H7 (cell line): ENCODE measurements at places on chromosomes 12 and 14.
A peak's percentile ranks its signal among the peaks of the same experiment; 100 is the strongest.

- no peak for DNase-seq
Observed at GRCh38 chr14:57254884-57255283, 13.8 kb downstream of the EXOC5 start.

DNA sequence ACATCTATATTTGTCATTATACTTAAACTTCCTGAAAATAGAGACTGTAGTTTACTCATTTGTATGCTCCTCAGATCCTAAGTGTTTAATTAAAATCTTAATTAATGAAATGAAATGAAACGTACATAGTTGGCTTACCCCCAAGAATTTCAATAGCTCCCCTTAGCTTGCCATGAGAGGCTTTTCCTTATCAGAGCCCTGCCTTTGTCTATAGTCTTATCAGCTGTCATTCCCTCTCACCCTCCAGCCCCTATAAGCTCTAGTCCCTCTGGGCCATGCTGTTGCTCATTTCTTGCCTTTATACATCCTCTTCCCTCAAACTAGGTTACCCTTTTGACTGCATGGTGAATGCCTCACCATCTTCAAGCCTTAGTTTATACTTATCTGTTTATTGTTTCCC is 1.1 kb upstream of the RTRAF start:
- DNase-seq = no peak

GRCh38 chr12:93167841-93168492 is 209.8 kb upstream of the NUDT4 start:
- DNase-seq = peak; percentile 25

GRCh38 chr12:47730341-47730744 is 5.1 kb upstream of the ENDOU start:
- no peak for DNase-seq

DNA sequence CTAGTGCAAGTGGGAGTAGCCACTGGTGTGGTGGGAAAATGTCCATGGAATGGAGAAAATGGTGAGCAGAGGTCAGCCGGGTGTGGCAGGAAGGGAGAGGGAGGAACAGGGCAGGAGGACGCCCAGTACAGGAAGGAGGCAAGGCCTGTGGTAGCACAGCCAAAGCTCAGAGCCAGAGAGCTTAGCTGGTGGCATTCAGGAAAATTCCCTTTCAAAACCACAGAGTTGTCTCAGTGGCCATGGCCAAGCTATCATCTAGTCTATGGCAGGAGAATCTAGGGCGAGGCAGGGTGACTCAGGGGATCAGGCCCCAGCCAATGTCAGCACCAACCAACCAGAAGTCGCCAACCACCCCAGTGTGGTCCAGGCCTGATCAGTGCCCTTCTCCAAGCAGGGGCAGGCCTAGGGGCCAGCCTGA is 67.7 kb upstream of the DDX11 start:
- DNase-seq = no peak

GRCh38 chr12:38662829-38663228 is 242.6 kb downstream of the CPNE8 start:
- DNase-seq = no peak

- peak; percentile 52 for DNase-seq
Observed at GRCh38 chr12:108175310-108175709, 46.2 kb downstream of the WSCD2 start.

DNA sequence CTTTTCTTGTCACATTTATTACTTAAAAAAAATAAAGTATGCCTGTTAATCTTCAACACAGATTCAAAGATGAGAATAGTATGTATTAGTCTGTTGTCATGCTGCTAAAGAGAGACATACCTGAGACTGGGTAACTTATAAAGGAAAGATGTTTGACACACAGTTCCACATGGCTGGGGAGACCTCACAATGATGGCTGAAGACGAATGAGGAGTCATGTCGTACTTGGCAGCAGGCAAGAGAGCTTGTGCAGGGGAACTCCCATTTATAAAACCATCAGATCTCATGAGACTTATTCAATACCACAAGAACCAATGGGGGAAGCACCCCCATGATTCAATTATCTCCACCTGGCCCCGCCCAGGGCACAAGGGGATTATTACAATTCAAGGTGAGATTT is 335.9 kb upstream of the GARIN2 start:
- DNase-seq = no peak

DNA sequence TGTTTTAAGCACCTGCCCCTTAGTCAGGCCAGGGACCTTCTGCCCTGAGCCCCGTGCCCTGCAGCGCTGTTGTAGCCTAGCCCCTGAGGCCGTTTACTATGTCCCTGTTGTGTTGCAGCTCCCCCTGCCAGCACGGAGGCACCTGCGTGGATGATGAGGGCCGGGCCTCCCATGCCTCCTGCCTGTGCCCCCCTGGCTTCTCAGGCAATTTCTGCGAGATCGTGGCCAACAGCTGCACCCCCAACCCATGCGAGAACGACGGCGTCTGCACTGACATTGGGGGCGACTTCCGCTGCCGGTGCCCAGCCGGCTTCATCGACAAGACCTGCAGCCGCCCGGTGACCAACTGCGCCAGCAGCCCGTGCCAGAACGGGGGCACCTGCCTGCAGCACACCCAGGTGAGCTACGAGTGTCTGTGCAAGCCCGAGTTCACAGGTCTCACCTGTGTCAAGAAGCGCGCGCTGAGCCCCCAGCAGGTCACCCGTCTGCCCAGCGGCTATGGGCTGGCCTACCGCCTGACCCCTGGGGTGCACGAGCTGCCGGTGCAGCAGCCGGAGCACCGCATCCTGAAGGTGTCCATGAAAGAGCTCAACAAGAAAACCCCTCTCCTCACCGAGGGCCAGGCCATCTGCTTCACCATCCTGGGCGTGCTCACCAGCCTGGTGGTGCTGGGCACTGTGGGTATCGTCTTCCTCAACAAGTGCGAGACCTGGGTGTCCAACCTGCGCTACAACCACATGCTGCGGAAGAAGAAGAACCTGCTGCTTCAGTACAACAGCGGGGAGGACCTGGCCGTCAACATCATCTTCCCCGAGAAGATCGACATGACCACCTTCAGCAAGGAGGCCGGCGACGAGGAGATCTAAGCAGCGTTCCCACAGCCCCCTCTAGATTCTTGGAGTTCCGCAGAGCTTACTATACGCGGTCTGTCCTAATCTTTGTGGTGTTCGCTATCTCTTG is 7.6 kb downstream of the DLK1 start:
- DNase-seq = peak; percentile 65

- no peak for DNase-seq
Observed at GRCh38 chr14:106619606-106620005, 1093.2 kb downstream of the TMEM121 start.

DNA sequence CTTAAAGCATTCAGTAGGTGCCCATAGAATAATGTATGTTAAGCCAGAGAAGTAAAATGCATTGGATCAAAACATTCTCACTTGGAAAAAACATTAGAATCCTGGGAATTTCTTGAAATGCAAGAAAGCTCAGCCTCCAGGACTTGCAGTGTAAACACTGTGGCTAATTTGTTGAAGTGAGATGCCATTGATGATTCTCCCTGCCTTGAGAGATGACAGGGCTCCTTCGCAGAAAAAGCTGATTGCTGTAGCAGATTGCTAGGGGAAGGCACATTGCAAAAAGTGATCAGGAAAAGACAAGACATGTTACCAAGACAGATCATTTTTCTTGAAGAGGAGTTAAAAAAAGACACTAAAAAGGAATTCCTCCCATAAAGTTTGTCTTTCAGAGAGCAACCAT is 204.2 kb upstream of the HMGA2 start:
- no peak for DNase-seq

DNA sequence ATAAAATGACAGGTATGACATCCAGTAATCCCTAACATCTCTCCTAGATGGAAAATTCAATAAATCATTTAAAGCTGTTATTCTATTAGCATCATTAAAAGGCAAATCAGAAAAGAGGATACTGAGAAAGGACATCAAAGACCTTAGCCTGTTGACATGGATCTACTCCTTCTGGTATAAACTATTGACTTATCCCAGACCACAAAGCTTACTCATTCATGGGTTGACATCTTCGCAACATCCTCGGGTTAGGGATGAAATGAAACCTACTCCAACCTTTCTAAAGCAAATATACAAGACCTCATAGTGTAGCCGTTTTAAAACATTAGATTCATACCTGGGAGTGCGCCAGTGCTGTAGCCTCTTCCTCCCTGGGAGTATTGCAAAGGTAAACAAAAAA is 191.5 kb upstream of the BTG1 start:
- DNase-seq = no peak

DNA sequence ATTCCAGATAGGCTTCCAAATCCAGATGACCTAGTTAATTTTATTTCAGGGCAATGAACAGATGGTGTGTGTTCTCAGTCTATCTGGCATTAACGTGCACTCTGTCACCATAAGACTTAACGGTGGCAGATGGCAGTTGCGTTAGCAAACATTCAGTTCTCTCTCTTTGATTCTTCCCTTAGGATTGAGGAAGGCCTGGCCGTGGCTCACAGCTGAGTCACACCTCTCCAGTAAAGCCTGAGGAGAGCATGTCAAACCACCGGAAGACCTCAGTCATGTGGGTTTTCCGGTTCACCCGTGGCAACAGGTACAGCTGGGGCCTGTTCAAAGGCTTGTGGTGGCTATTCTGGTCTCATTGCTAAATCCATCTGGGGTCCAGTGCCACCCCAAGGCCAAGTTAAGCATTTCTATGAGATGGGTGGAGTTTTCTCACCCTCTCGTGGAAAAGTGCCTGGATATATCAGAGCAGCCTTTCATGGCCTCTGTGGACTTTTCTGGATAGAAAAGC is 545.1 kb upstream of the ATP2B1 start:
- peak; percentile 4 for DNase-seq

DNA sequence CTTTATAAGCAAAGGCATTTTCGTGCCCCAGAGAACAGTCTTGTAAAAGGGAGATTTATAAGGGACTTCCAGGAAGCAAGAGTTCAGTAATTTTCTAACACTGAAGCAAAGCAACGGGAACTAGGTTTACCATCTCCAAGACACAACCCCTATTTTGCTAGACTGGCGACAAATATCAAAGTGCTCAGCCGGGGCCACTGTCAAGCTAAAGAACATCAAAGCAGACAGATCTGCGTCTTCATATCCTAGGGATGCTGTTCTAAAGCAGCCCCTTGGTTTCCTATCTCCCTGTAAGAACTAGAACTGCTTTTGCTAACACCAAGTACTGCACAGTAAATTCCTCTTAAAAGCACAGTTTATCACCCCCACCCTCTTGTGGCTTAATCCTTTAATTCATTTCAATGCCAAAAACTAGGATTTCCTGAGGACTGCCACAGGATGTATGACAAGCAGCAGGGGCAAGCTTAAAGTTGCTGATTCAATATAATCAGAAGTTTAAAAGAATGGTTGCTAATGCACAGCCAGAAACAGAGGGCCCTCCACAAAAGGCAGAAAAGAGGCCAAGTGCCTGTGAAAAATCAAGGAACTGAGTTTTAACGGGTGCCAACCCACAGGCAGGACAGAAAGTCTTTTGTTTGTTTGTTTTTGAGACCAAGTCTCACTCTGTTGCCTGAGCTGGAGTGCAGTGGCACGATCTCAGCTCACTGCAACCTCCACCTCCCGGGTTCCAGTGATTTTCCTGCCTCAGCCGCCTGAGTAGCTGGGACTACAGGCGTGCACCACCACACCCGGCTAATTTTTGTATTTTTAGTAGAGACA is 44.0 kb upstream of the ISM2 start:
- no peak for DNase-seq

GRCh38 chr12:64672925-64673409 is 62.7 kb downstream of the RASSF3 start:
- DNase-seq = no peak

GRCh38 chr12:76920172-76921099 is 41.6 kb upstream of the CSRP2 start:
- no peak for DNase-seq

DNA sequence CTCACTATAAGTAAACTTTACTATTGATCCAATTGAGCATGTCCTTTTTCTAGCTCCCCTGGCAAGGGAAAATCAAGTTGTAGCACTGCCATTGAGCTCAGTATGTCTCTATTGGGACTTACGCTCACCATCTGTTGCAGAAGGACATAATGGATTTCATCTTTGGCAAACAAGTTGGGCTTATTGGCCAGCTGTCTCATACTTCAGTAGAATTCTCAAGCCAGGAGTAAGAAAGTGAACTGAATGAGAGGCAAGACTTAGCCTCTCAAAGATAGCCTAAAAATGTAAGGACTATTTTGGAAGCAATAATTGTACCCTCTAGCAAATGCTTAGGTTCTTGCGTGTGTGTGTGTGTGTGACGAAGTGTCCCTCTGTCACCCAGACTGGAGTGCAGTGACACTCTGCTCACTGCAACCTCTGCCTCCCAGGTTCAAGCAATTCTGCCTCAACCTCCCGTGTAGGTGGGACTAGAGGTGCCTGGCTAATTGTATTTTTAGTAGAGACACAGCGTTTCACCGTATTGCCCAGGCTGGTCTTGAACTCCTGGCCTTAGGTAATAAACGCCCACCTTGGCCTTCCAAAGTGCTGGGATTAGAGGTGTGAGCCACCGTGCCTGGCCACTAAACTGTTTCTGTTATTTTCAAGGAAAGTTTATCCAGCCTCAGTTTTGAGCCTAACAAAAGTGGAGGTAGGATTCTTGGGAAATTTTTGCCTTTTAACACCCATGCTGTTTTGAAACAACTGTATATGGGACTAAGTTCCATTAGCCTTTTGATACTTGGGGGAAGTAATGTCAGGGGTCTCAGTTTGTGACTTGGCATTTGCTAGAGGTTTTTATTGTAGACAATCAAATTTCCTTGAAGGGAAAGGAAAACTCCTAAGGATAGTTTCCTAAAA is 7.0 kb downstream of the HNRNPA1 start:
- no peak for DNase-seq

- peak; percentile 70 for DNase-seq
Observed at GRCh38 chr12:53739214-53740129, 12.2 kb upstream of the CALCOCO1 start.

GRCh38 chr14:29926701-29927375 is 809 bp downstream of the PRKD1 start:
- DNase-seq = peak; percentile 67

GRCh38 chr12:119601877-119602733 is 8.5 kb downstream of the TMEM233 start:
- no peak for DNase-seq

- no peak for DNase-seq
Observed at GRCh38 chr12:121518656-121519055, 62.2 kb downstream of the KDM2B start.

DNA sequence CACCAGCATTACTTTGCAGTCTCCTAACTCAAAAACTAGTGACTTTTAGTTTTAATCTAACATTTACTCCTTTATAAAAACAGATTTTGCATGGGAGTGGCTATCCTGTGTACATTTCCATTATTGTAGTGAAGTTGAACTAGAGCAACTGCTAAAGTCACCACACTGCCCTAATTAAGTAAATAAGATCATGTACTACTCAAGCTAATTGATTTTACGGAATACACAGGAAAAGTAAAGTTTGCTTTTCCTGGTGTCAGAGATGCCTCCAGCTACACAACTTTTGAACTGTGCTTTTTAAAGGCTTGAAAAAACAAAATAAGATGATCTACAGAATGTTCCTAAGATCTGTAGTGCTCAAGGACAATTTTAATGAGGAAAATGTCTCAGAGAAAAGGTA is 50.4 kb upstream of the ATP2A2 start:
- DNase-seq = no peak

- no peak for DNase-seq
Observed at GRCh38 chr14:95320078-95320895, 579 bp upstream of the CLMN start.

DNA sequence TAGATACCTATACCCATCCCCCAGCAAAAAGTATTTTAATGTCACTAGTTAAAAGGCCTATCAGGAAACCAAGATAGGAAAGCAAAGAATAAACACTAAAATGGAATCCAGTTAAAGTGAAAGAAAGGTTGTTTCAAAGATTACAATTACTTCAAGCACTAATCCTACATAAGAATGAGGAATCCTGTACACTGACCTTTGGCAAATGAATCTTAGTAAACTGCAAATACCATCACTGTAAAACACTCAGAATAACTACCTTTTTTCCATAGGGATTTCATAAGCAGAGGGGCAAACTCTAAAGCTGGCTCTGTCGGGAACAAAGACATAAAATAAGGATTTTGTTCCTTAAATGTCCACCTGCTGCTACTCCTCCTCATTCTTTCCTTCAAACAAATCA is 25.9 kb downstream of the CEP83 start:
- no peak for DNase-seq
